ENCODE measurements at places on chromosomes 16 and 17.

GRCh38 chr17:27463235-27463677 is 7.0 kb downstream of the KSR1 start:
- DNase-seq = no peak

- no peak for DNase-seq
Measured at GRCh38 chr17:8465759-8466158, 30.1 kb downstream of the NDEL1 start.

DNA sequence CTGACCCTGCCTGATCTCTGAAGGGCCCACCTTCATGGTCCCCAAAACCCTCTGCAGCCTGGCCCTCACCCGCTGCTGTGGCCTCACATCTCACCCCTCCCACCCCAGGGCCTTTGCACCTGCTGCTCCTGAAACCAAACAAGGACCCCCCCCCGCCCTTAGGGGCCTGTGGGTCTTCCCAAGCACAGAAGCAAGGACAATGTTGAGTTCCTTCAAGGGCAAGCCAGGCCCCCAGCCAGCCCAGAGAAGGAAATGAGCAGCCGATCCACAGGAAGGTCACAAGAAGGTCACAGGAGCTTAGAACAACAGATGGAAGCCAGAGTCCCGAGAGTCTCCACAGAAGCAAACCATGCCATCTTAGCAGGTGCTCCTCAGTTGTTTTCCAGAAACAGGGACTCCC is 493 bp upstream of the PDE6G start:
- no peak for DNase-seq

- no peak for DNase-seq
Measured at GRCh38 chr16:86346034-86346433, 164.3 kb upstream of the FOXF1 start.

DNA sequence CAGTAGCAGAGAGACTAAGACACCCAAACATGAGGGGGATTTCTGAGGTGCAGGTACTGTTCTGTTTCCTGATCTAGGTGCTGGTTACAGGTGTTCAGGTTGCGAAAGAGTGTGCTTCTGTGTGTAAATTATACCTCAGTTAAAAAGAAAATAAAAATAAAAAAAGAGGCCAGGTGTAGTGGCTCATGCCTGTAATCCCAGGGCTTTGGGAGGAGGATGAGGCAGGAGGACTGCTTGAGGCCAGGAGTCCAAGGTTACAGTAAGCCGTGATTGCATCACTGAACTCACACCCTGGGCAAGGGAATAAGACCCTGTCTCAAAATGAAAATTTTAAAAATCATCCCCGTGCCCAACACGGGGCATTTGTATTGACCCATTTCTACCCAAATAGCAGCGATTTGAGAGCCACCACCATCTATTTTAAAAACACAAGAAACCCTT is 3.2 kb upstream of the DCAF7 start:
- DNase-seq = no peak

- DNase-seq = no peak
Measured at GRCh38 chr16:7820816-7821215, 488.2 kb downstream of the RBFOX1 start.

DNA sequence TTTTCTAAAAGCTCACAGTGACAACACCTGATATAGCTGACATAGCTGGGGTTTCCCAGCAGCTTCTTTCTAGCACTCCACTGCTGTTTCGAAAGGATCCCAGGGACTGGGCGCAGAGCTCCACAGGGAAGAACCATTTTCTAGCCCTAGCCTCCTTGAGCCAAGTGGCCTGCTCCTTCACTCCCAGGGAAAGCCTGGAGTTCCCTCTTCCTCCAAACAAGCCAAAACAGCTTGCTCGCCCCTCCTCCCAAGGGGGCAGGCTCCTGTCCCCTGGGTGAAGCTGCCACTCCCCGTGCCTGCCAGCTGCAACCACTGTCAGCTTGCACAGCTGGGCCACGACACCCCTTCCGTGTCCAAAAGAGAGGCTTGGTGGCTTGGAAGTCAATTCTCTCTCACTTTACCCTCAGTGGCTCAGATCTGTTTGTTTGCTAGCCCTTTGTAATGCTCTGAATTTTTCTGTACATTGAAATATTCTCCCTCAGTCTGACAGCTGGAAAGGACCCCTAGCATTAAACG is 59.8 kb downstream of the CYTH1 start:
- DNase-seq = peak; percentile 51

DNA sequence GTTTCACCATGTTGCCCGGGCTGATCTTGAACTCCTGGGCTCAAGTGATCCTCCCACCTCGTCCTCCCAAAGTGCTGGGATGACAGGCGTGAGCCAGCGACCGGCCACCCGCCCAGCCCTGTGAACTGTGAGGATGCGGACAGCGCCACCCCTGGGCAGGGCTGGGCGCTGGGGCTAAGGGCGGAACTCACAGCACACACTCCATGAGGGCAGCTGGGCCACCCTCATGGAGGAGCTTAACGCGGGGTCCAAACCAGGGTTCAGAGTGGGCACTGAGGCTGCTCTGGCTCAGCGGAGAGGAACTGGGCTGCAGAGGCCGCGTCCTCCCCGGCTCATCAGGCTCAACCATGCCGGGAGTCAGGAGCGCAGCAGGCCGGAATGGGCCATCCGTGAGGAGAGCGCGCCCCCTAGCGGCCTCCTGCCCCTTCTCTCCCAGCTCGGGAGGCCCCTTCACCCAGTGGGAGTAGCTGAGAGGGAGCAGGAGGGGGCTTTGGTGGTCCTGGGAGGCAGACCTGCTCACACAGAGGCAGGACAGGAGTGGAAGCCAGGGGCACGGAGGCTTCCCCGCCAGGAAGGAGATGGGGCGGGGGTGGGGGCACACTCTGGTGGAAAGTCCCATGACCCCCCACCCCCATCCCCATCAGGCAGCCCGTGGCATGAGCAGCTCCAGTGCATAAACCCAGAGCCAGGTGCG is 13.8 kb downstream of the CORO7 start:
- DNase-seq = peak; percentile 87

DNA sequence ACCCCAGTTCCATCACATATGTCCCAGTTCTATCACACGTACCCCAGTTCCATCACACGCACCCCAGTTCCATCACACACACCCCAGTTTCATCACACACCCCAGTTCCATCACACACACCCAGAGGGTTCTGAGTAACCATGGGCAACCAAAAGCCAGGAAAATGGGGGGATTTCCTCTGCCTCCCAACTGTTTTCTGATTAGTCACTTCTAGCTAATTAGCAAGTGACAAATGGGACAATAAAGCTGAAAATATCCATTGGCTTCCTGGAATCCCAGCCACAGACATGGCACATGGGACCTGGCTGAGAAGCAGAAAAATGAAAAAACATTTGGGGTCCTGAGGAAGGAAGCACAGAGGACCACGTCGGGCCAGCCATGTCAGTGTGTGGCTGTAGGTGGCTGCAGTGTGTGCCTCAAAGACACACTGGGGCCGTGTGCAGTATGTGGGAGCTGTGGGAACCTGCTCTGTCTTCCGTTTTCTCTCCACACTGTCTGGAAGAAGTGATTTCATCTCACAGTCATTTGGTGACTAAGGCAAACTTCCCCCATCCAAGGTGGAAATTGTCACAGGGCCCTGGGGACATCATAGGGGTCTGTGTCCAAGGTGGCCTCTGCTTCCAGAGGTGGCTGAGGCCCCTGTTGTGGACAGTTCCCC is 106.7 kb downstream of the CMIP start:
- peak; percentile 34 for DNase-seq

DNA sequence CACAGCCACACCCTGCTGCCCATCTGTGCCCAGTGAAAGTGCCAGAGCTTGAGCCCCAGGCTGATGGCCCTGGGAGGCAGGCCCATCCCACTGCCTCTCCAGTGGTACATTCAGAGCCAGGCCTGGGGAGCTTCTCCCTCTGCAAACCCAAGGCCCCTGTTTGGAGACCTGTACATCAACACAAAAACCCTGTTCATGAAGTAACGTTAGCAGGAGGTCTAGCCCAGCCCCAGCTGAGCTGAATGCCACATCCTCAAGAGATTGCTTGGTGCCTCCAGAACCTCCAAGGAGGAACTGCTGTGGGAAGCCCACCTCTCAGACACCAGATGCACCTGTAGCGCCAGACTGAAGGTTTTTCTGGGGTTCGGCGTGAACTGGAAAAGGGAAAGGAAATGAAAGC is 31.5 kb downstream of the C16orf78 start:
- DNase-seq = no peak
